ENCODE measurements at places on chromosomes 11 and 22.

- DNase-seq: no peak
These were observed 4.7 kb upstream of the RAD9A start for GRCh38 chr11:67387069-67387468.

DNA sequence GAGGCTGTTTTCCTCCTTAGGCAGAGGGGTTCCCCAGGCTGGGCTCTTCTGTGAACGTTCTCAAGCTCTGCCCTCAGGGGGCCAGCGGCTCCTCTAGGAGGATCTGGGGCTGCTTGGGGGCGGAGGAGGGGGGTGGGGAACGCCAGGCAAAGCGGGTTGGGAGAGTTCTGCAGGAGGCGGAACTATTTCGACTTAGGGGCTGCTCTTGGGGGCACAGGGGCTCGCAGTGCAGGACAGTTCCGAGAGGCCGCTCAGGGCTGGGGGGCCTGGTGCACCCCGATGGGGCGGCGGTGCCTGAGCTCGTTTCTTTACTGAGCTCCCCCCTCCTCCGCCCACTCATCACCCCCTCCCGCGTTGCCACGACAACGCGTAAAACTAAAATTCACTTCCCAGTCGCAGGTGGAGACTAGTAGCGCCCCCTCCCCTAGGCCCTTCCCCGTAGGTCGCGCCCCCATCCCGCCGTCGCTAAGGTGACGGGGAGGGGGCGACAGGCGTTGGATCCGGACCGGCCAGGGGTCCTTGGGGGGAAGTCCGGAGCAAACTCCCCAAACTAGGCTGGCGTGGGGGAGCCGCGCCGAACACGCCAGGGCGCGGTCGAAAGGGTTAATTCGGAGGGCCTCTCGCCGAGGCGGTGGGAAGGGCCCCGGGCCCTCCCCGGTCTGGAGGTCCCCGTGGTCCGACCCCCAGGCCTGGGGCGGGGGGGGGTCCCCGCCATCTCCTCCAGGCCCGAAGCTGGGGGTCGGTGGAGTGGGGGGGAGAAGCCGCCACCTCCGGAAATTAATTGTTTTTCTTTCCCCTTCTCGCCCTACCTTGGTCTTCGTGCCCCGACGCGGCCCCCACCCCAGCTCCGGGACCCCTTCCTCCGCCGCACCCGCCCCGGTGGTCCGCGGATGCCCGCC is 857 bp downstream of the SHANK3 start:
- no peak for DNase-seq

DNA sequence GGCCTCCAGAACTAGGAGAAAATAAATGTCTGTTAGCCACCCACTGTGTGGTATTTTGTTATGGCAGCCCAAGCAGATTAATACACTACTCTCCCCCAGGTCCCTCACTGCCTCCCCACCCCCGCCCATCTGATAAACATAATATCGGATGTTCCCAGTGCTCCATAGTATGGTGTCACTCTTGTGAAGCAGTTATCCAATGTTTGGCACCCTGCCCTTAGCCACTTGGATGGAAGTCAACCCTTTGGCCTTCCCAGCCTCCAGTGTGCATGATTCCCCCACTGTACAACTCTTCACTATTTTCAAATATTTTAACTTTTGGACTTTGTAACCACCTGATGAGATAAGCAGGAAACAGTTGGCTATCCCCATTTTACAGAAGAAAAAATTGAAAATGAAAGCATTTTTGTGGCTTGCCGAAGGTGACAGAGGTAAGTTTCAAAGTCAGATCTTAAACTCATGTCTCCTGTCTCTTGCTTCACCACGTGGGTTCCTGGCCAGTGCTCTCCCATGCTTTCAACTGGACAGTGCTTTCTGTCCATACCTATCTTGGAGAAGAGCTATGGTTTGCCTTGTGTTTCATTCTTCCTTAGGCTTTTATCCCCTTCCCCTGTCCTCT is 53.2 kb downstream of the ALX4 start:
- DNase-seq: no peak

DNA sequence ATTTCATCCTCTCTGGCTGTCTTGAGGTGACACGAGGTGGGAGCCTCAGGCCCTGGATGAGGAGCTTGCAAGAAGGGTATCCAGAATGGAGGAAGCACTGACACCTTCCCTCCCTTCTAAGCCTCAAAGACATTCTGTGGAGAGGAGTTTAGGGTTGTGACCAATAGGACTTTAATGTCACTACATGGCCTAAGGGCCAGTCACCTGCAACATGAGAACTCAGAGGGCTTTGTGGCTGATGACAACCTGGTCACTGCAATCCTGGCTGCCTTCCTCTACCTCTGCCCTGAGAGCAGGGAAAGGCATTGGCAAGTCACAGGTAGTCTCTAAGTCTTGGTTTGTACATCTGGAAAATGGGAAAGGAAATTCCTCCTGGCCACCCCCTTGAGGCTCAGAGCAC is 33.7 kb downstream of the PISD start:
- DNase-seq: no peak

- no peak for DNase-seq
These were observed 83.4 kb downstream of the TRIM51G start for GRCh38 chr11:48900131-48900800.

DNA sequence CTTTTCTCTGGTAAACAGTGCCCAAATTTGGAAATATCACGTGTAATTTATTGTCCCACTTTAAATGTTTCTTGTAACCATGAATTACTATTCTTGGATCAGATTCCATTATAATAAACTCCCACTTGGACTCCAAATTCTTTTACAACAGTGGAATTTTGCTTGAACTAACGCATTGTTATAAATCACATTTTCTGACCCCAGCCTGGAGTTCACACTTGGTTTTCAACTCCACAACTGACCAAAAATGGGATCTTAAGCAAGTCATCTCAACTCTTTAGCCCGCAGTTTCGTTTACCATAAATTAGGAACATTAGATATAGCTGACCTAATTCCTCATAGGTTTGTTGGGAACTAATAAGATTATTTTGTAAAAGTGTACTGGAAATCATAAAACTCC is 336.8 kb upstream of the NCAM1 start:
- no peak for DNase-seq

GRCh38 chr11:27381238-27381666 is 18.2 kb upstream of the CCDC34 start:
- DNase-seq: no peak

DNA sequence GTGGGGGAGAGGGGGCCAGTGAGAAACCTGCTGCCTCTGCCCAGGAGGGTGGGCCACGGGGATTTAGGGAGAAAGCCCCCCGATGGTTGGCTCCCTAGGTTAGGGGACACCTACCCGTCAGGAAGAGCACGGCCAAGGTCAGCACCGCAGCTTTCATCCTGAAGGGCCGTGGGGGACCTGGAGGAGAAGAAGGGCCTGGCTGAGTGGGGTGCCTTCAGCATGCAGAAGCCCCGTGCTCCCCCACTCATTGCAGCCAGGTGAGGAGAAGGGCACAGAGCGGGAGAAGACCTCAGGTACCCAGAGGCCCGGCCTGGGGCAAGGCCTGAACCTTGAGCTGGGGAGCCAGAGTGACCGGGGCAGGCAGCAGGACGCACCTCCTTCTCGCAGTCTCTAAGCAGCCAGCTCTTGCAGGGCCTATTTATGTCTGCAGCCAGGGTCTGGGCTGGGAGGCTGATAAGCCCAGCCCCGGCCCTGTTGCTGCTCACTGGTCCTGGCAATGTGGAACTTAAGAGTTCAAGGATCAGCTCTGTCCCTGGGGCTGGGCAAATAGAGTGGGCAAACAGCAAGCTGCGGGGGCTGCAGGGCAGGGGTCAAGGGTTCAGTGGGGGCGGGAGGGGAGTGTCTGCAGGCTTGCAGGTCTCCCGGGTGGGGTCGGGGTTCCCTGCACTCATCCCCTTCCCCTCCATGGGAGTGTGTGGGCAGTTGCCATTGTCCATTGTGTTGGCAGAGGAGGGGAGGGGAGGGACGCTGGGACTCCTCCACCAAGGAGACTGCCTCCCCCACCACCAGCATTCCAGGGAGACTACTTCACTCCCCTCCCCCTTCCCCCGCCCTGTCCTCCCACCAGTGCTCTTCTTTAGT is at the start of gene APOA1:
TSS of gene APOA1 (minus strand) at position 392 of the 861 bp plus-strand sequence. CDS start at position 157, 235 bp downstream.
- no peak for DNase-seq

DNA sequence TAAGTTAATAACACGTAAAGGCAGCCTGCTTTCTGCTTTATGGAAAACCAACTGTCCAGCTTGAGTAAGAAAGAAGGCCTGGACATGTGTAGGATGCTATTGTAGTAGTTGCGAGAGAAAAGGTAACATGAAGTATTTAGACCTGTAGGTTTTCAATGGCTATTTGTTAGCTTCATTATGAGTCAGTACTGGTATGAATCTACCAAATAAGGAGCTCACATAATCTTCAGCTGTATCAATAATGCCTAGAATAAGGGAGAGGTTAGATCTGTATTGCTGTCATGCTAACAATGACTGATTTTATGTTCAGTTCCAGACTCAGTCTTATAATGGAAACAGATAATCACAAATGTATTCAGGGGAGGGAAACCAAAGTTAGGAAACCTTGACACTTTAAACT is 550.3 kb downstream of the CNTN5 start:
- no peak for DNase-seq

DNA sequence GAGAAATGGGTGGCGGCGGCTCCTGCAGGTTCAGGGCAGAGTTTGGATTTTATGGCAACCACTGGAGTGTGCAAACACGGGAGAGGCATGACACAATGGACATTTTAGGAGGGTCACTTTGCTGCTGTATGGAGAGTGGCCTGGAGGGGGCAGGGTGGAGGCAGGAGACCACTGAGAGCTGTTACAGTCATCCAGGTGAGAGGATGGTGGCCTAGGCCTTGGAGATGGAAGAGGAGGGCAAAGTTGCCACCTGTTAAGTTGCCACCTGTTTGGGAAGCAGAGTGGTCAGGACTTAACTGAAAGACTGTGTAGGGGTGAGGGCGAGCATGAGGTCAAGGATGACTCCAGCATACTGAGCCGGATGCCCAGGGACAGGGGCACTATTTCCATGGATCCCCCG is 2.3 kb upstream of the RAD9A start:
- DNase-seq: no peak

DNA sequence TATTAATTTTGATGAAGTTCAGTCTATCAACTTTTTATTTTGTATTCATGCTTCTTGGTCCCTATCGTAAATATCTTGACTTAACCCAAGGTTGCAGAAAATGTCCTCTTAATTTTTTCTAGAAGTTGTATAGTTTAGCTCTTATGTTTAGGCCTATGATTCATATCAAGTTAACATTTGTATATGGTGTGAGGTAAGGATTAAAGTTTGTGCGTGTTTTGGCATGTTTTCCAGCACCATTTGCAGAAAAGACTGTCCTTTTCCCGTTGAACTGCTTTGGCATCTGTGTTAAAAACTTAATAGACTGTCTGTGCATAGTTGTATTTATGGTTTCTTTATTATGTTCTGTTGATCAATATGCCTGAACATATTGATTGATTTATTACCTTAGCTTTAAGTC is 42.3 kb downstream of the ARHGEF12 start:
- no peak for DNase-seq

- no peak for DNase-seq
These were observed 309.2 kb downstream of the ST3GAL4 start for GRCh38 chr11:126664643-126665042.

- no peak for DNase-seq
These were observed 723.0 kb downstream of the KCNA4 start for GRCh38 chr11:29293825-29294224.

Data from T-helper 2 cell (primary cell).